ENCODE measurements at places on chromosomes 13 and 19.

GRCh38 chr19:17788632-17789031 lies 6.3 kb upstream of the B3GNT3 start:
- DNase-seq = no peak

- DNase-seq = no peak
Observed at GRCh38 chr13:94346261-94347019, 133.0 kb downstream of the DCT start.

DNA sequence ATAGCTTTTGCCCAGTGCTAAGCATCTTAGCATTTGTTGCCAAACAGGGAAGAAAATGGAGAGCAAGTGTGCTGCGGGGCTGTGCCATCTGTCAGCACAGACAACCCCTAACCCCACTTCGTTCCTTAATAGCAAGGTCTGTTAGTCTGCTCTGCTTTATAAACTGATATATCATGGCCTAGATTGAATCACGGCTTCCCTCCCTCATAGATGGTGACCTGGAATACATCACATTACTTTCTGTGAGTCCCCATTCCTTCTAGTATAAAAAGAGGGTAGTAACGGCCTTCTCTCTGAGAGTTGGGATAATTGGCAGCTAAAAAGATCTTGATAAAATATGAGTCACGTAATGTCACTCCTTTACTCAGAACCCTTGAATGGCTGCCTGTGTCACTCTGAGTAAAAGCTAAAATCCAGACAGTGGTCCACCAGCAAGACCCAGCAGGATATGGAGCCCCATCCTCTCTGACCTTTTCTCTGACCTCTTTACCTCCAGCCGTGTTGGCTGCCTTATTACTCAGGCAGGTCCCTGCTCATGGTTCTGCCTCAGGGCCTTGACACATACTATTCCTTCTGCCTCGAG lies 151.7 kb downstream of the DLEU7 start:
- DNase-seq = no peak

DNA sequence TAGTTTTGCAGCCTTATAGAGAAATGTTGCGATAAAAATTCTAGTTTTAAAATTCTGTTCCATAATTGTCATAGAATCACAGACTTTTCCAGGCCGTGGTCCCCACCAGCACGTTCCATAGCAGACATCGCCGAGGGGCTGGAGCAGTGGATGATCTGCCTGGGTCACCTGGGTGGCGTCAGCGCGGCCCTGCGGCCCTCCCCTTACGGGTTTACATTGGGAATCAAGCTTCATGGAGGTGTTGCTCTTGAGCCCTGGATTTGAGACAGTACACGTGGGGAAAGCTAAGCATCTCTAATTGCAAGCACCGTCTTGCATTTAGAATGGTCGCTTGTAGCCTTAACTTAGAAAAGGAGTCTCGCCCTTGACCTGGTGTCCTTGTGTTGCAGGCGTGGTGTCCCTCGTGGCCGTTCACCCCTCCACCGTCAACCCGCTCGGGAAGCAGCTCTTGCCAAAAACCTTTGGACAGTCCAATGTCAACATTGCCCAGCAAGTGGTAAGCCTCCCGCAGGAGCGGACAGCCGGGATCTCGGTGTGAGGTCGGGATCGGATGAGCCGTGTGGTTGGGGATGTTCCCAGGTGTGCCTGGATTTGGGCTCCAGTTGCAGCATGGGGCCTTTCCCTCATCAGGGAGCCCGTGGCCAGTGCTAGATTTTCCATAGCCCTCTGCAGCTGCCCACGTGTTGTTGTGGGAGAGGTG lies 35.1 kb downstream of the ATP4B start:
- no peak for DNase-seq

- no peak for DNase-seq
Observed at GRCh38 chr13:76854894-76855293, 31.3 kb downstream of the KCTD12 start.

DNA sequence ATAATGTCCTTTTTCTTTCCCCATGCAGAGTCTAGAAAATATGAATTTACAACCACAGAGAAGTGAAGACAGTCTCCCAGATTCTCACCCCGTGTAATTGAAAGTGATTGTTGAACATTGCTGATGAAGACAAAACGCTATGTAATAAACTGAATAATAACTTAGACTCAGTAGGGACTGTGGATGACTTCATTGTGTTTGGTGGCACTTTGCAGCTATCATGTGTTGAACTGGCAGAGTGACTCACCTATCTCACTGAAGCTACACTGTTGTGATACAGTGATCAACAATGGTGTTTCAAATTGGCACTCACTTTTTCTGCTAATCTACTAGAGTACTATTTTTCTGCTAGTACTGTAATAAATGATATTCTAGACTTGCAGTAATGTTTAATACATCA lies 261.3 kb downstream of the DACH1 start:
- DNase-seq = no peak

Data from type B pancreatic cell (in vitro differentiated cells).